ENCODE measurements at places on chromosomes 13 and 19.
A peak's percentile ranks its signal among the peaks of the same experiment; 100 is the strongest.

DNA sequence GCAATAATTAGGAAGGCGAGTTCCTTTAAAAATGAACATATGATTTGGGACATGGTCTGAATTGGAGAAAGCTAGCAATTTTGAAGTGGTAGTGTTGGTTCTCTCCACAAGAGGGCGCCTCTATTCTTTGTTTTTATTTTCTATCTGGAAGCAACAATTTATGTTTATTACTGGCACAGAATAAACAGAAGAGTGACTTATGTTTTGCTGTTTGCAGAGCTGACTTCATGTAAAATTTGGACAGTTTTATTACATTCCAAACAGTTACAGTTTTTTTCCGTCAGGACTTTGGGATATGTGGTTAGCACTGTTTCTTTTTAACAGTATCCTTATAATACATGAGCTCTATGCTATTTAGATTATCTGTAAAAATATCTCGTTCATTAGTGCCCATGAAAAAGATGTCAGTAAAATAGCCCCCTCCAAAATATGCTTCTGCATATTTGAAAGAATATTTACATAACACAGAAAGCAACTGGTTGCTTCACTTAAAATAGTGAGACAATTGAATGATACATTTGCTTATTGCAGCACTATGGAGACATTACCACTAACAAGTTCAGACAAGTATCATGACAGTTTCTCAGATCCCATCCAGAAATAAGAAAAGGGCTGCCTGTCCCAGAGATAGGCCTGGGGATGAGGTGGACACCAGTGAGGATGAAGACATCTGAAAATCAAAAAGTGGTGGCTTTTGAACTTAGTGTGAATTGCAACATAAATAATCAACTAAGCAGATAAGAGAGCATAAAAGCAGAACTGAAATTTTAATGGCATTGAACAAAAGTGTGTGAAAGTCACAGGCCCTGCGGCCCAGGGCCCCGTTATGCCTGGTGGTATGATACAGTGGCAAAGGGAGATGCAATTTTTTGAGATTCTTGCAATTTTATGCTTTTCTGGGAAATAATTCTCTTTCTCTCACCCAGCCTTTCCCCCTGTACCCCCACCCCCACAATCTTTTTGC lies 32.3 kb upstream of the FGF9 start:
- peak; percentile 32 for DNase-seq

DNA sequence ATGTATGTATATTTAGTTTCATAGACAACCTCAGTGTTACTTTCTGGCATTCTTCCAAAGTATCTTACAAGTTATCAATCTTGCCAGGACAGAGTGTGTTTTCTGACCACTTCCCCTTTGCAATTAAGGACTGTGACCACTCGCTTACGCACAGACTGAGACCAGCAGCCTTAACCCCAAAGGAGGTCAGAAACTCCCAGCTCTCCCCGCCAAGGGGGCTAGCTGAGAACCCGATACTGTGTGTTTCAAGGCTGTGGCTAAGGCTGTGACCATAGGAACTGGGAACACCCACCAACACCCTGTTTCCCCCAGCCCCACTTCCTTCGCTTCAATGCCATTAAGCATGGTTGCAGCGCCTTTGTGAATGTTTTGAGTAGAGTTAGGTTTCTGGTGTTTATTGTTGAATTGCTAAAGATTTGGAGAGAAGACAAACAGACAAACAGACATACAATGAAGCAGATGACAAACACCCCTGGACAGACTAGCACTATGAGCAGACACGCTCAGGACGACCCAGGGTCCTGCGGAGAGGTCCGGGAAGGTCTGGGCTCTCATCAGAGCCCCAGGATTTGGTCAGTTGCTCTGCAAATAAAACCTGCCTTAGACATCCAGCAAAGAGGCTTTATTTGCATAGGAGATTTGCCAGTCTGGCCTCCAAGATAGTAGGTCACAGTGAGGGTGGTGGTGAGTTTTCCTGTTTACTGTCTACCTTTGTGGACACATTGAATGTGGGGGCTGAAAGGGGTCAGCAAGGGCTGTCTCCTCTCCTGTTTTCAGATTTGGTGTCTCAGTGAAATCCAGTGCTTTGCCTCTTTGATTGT lies 25.0 kb upstream of the TNFSF11 start:
- no peak for DNase-seq

DNA sequence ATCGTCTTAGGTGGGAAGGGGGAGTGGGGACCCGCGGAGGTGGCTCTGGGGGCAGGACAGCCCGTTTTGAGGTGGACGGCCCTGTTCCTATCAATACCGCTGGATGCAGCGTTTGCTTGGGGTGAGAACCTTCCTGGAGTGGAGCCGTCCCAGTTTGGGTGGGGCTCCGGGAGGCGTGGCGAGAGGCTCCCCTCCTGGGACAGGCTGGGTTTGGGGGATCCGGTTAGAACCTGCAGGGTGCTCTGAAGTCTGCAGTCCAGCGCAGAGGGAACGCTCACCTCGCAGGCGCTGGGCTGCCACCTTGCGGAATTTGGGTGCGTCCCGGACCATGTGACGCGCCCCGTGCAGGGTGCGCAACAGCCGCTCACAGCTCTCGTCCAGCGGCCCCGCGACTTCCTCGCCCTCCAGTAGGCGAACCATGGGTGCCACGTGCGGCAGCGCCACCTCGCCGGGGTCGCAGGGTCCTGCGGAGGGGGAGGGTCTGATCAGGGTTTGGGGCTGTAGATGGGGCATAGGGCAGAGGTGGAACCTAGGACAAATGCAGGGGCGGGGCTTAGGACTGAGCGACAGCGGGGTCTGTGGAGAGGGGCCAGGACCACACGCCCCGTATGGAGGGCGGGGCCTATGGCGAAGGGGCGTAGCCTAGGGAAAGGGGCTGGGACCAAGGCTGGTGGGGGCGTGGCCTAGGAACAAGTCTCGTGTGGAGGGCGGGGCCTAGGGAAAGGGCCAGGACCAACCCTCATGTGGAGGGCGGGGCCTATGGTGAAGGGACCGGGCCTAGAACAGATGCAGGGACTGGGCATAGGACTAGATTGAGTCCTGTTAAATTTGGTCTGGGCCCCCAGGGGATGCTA lies 13.8 kb downstream of the SH2D3A start:
- DNase-seq = peak; percentile 69

DNA sequence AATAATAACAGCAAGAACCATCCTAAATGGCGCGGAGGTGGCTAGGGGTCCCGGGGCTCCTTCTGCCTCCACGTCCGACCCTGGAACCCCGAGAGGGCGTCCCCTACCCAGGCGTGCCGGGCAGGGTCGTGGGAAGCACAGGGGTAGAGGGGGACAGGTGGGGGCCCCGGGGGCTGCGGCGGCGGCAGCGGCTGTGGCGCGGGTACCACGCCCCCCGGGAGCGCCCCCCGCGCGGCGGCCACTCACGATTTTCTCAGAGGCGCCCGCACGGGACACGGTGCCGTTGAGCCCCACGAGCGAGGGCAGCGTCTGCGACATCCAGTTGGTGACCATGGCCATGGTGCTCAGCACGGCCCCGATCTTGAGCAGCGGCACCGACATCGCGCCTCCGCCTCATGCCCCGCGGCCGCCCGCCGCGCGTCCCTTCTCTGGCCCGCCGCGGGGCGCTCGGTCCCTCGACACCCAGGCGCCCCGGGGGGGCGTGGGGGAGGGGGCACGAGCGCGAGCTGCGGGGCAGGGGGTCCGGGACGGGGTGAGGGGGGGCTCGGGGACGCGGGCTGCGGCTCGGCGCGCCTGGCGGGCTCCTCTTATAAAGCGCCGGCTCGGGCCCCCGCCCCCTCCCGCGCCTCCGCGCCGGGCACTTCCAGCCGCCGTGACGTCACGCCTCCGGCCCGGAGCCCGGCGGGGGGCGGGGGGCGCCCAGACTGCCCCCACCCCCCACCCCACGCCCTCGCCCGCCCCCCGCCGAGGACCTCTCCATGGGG lies 22.9 kb downstream of the OLFM2 start:
- DNase-seq = no peak

DNA sequence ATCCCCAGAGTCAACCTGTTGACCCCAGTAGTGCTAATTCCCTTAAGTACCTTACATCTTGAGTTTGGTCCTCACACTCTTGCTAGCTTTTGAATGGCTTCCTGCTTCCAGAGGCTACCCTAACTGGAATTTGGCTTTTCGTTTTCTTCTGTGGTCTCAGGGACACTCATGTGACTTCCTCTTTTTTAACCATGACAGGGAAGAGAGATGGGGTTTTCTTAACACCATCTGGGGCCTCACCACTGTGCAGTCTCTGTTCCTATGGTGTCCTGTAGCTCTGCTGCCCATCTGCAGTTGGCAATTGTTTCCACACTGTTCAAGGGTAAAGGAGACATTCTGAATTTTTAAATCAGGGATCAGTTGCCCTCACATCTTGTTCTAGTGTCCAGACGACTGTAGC lies 66.7 kb downstream of the SLC10A2 start:
- no peak for DNase-seq

GRCh38 chr13:107736731-107737130 lies 478.6 kb downstream of the LIG4 start:
- no peak for DNase-seq

DNA sequence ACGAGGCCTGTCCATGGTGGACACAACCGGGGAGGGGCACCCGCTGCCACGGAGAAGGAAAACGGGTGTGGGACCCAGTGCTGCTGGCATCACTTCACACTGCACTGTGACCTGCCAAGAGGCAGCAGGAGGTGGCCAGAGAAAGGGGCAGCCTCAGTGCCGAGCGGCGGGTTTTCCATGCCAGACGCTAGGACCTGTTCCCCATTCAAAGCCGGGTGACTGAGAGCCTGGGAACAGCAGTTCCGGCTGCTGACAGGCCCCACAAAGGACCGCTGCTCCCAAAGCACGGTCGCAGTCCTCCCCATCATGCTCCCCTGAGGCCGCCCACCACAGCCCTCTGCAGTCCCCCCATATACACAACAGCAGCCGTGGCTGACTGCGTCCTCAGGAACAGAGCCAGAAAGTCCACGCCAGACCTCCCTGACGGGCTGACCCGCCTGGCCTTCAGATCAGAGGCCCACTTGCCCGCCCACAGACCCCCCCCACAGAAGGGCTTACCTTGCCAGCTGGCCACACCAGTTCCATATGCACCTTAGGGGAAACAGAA lies 5.4 kb downstream of the AKAP8 start:
- no peak for DNase-seq

GRCh38 chr19:31629579-31630363 lies 280.5 kb upstream of the TSHZ3 start:
- DNase-seq = no peak

GRCh38 chr19:18009412-18010066 lies 1.6 kb downstream of the ARRDC2 start:
- no peak for DNase-seq

DNA sequence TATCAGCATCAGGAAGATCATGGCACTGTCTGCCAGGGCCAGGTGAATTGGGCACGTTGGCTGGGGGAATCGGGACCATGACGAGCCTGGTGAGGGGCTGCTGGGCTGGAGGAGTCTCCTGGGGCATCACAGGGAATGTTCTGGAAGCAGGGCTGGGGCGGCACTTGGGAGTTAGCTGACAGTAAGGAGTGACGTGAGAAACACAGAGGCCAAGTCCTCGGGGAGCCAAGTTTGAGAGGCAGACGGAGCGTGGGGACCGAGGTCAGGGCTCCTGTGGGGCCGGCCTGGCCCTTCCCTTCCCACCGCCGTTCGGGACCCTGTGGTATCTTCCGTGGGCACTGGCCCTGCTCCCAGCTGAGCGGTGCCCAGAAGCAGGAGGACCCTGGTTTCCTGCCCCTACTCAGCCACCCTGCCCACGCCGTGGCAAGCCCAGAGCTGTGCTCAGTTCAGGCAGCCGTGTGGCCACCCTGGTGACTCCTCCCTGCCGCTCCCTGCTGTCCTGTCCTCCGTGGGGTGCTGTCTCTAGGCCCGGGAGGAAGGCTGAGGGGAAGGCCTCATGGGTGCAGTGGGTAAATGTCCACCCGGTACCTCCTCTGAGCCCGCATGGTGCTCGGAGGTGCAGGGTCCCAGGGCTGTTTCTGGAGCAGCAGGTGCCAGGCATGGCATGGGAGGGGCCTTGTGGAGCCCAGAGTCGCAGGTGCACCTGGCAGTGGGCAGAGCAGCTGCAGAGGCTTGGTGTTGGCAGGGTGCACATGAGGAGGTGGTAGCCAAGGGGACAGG lies 25.2 kb downstream of the CRTC1 start:
- DNase-seq = no peak

DNA sequence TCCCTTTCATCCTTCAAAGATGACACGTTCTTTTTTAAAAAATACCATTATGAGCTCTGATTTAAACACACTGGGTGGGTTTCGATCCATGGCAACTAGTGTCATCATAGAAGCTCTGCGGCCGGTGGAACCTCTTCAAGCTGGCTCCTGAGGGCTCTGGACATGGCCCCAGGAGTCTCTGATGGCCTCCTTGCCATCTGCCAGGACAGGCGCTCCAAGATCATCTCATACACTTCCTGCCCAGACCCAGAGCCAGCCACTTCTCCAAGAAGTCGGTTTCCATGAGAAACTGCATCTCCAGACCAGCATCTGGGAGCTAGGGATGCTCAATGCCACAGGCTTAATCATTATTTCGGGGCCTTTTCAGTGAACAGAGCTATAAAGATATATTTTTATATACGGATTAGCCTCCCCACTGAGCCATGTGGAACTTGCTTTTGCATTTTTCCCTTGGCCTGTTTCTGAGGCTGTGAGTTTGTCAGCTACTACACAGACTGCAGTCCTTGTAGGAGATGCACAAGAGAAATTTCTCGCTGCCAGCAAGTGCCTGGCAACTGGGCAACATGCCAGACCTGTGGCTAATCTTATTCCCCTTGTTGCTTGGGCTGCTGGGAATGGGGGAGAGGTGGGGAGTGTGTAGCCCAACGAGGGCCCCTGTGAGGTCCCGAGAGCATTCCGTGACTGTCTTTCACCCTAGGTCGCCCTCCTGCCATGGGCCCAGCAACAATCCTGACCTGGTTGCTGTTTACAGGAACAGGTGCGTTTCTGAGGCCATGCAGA lies 15.9 kb downstream of the SUGP1 start:
- DNase-seq = no peak

GRCh38 chr13:30125422-30126073 lies 181.8 kb downstream of the KATNAL1 start:
- DNase-seq = no peak

DNA sequence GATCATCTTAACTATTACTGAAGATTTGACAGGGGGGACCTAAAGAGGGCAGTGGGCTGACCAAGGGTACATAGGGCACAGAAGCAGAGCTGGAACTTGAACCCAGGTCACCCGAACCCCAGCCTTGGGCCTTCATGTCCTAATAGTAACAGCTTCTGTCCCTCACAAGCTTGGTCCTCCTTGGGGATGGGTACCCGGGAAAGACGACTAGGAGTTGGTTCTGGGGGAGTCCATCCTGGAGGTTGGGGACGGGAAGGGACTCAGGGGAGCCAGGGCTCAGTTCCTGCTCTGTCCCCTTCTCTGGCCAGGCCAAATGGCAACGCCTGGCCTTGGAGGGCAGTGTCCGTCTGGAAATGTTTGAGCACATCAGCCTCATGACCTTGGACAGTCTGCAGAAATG lies 39.6 kb upstream of the CYP4F8 start:
- no peak for DNase-seq

- DNase-seq = no peak
Measured at GRCh38 chr19:46288896-46289588, 7.8 kb upstream of the HIF3A start.

- no peak for DNase-seq
Measured at GRCh38 chr19:848386-848921, 3.6 kb upstream of the ELANE start.

All from CD4-positive, alpha-beta T cell treated with Interleukin-6 at 100 ng/mL for 8 hours (primary cell).